ENCODE measurements at places on chromosomes 3 and 15. TPM values are rescaled to one million over a fixed set of nuclear protein-coding genes. Genes with fewer than 3 reads are reported as not detected.

Gene TXNRD3
- 4.8 TPM for total RNA-seq

Gene SLC9C1
- total RNA-seq = 0.43 TPM

Gene RBPMS2
- total RNA-seq = 1.0 TPM

Gene CSK
- 84.8 TPM for total RNA-seq

Gene GOLGA8T
- 0.22 TPM for total RNA-seq

Gene THRB
- 26.2 TPM for total RNA-seq

DNA sequence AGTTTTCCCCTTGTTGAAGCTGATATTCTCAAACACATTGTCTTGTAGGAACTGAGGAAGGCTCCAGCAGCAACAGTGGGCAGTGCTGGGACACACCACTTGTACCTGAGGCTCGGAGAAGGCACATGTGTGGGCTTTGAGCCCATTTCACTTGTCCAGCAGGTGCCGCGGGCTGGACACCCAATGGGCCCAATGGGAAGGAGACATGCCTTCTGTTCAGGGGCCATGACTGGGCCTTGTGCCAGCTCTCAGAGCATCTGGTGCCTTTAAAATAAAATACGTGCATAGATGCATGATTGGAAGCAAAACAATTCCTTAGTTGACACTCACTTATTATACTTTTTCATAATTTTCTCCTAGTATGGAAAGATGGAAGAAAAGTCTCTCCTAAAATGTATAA lies 334.2 kb downstream of the KLF13 start:
- no peak for DNase-seq

- no peak for DNase-seq
These were observed 333.0 kb downstream of the EPHA3 start for GRCh38 chr3:89440386-89440785.

GRCh38 chr3:110562621-110563020 lies 509.0 kb upstream of the NECTIN3 start:
- DNase-seq = no peak

DNA sequence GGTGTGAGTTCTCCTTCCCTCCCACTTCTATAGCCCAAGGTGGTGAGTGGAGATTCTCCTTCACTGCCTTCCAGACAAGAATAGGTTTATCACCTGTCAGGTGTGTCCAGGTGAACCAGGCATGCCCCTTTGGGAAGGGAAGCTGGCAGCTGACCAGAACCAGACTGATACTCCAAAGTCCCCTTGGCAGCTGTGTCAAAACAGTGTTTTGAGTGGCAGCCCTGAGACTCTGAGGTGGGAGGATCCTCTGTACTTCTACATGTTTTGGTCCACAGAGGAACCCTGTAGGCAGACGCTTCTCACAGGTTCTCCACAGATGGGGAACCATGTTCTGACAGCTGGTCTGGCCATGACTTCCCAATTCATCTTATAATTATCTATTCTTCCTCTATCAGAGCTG lies 30.1 kb downstream of the ISL2 start:
- peak; percentile 89 for DNase-seq

DNA sequence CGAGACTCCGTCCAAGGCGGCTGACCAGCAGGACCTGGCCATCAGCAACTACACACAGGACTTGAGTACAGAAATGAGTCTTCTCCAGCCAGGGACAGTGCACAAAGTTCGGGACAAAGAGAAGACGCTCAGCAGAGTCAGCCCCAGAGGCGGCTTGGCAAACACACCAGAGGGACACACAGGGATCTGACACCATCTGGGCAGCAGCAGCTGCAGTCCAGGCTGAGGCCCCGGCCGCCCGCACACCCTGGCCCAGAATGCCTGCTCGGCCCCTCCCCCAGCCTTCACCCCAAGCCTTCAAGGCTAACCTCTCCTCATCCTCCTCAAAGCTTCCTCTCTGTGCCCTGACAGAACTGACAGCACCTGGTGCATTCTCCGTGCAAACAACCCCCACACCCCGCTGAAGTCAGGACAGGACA lies 61.1 kb downstream of the XXYLT1 start:
- DNase-seq = no peak

- no peak for DNase-seq
These were observed 83.1 kb downstream of the CACNA1D start for GRCh38 chr3:53577506-53577905.

DNA sequence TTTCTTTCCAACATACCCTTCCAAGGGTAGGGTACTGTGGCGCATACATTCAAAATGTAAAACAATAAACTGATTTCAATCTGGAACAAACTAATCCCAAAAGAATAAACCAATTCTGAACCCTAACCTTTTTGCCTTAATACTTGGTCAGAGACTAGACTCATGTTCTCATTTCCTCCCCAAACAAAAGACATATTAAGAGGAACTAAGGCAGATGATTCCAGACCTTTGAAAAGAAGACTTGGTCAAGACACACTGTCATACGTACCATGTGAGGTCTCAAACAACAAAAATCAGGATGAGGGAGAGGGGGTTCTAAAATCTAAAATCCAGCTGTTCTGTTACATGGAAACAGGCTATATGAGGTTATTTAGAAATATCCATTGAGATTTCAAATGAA lies 102.1 kb downstream of the RFTN1 start:
- no peak for DNase-seq

- no peak for DNase-seq
These were observed 31.5 kb upstream of the TM4SF4 start for GRCh38 chr3:149442851-149443544.

- DNase-seq = no peak
These were observed 641.1 kb upstream of the NAALADL2 start for GRCh38 chr3:174218016-174218415.

GRCh38 chr3:134104031-134104430 lies 74.3 kb upstream of the SLCO2A1 start:
- no peak for DNase-seq
